ENCODE measurements at places on chromosomes 4 and X.

- DNase-seq = no peak
Observed at GRCh38 chrX:97326456-97326855, 442.7 kb downstream of the RPA4 start.

- DNase-seq = no peak
Observed at GRCh38 chr4:128835498-128836222, 26.2 kb downstream of the JADE1 start.

DNA sequence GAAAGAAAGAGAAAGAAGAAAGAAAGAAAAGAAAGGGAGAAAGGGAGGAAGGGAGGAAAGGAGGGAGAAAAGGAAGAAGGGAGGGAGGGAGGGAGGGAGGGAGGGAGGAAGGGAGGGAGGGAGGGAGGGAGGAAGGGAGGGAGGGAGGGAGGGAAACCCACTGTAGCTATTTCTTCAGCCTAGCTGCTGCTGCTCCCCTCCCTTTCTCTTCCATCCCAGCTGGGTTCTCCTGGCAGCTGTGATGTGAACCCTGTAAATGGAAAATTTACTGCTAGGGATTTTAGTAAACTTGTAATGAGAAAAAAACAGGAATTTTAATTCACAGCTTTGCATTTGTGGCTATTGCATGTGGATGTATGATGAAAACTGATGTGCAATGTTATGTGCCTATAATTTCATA is 8.0 kb downstream of the NR0B1 start:
- DNase-seq = no peak

GRCh38 chr4:115128037-115128436 is 14.6 kb upstream of the NDST4 start:
- DNase-seq = no peak

DNA sequence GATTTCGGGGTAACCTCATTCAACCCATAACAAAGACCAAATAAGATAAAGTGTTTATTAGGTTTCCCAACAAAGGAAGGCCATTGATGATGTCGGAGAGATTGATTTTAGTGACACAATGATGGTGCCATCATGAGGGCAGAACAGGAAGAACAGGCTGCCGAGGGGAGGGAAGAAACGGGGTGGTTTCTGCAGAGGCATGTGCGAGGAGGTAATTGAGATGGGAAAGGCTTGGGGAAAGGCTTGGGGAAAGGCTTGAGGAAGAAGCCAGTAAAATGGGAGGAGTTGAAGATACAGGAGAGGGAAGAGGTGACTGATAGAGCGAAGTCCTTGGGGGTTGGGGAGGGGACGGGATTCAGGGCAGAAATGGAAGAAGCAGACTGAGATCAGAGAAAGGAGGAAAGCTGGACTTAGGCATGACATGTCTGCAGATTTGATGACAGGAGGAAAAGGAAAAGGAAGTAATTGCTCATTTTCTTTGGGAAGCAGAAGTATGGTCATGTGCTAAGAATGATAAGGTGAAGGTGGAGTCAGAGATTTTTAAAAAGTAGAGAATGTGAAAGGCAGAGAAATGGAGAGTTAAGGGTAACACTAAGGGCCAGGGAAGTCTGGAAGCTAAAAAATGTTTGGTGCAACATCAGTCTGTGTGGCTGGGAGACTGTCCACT is 6.0 kb downstream of the HPSE start:
- DNase-seq = no peak

- peak; percentile 67 for DNase-seq
Observed at GRCh38 chrX:22652596-22652995, 347.2 kb upstream of the DDX53 start.

DNA sequence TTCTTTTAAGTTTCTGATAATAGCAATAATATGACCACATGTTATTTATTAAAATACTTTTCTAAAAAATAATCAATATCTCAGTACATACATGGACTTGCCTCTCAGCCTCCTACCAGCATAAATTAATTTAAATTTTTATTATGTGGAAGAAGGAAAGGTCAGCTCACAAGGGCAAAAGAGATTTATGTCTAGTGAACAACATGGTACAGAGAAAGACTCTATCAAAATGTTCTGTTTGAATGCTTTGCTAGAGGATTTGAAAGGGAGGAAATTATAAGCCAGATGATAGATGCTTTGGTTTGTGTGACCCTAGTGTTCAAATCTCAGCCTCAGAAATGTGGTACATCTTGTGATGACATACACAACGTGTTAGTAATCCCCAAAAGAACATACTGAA is 94.3 kb downstream of the DKK2 start:
- no peak for DNase-seq

DNA sequence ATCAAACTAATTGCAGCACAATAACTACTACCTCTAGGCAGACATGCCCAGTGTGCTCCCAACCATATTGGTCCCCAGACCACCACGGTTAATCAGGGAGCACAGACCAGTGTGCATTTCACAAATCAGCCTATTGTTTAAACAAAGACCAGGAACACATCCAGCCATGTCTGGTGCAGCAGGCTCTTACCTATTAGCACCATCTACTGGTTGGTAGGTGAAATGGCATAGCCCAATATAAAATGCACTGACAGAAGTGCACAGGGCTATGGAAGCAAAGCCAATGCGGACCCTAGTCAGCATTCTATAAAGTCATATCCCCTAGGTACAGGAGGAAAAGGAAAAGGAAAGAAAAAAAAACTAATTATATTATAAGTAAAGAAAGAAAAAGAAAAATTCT is 15.5 kb upstream of the CYLC1 start:
- peak; percentile 35 for DNase-seq

Measured in ACHN (cell line).